ENCODE measurements at places on chromosomes 11 and 22.
A peak's percentile ranks its signal among the peaks of the same experiment; 100 is the strongest.

DNA sequence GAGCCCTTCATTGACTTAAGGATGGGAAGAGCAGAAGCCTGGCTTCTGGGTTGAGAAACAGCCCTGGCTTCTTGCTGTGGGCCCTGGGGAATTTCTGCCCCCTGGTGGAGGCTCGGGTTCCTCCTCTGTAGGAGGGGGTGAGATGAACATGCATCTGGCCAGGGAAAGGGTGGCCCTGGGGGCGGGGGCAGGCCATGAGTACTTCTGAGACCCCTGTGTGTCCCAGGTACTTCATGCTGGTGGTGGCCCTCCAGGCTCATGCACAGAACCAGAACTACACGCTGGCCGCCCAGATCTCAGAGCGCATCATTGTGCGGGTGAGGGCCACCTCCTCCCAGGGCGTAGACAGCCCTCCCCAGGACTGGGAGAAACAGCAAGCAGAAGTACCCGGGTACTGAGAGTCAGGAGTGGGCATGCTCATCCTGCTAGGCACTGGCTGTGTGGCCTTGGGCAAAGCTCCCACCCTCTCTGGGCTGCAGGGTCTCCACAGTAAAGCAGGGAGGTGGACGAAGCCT lies 15.8 kb downstream of the TMEM258 start:
- peak; percentile 89 for DNase-seq

- no peak for DNase-seq
These were observed 53.3 kb downstream of the NTM start for GRCh38 chr11:131423688-131424087.

DNA sequence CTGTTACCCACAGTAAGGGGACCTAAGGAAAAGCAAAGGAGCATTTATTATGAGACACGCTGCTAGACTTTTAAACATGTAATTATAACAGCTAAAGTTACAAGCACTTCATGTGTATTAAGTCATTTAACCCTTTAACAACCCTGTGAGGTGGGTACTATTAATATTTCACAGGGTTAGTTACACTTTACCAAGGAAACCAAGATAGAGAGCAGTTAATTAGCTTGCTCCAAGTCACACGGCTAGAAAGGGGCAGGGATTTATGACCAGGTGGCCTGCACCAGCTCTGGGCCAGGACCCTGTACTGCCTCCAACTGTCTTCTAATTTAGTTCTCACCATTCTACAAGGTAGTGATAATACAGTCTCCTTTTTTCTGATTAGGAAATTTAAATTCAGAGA lies 74.9 kb downstream of the RPL27A start:
- DNase-seq = no peak

DNA sequence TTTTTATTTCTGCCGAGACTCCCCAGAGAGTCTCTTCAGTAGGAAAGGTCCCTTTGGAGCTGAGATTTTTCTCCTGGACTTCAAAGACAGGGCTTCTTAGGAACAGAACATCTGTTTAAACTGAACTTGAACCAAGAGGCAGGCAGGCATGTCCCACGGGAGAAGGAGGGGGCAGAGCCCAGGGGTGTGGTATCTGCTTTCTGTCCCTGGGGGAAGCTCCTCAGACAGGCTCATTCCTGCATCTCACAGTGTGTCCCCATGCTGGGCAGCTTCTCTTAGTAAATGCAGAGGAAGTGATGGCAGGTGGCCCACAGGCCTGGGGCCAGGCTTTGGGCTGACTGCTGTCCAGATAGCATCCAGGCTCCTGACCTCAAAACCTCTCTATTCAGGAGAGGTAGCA lies 47.3 kb downstream of the TSPAN18 start:
- peak; percentile 54 for DNase-seq

- DNase-seq = no peak
These were observed 49.7 kb upstream of the TTLL12 start for GRCh38 chr22:43236411-43237166.

GRCh38 chr11:13233173-13233745 lies 44.3 kb upstream of the BMAL1 start:
- DNase-seq = no peak

DNA sequence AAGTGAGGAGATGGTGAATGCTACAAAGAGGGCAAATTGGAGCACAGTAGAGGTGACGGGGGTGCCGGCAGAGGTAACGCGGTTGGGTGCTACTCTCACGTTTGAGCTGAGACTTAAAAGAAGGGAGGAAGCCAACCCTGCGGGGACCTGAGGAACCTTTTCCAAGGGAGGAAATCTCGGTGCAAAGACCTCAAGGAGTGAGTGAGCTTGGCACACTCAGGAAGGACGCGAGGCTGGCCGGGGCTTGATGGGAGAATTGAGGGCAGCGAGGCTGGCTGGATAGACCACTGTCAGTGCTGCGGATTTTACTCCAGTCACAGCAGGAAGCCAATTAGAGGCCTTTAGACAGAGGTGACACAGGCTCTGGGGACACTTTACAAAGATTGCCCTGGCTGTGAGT lies 25.0 kb downstream of the TSKU start:
- peak; percentile 3 for DNase-seq

- no peak for DNase-seq
These were observed 14.3 kb downstream of the POLR2F start for GRCh38 chr22:37967637-37968451.

DNA sequence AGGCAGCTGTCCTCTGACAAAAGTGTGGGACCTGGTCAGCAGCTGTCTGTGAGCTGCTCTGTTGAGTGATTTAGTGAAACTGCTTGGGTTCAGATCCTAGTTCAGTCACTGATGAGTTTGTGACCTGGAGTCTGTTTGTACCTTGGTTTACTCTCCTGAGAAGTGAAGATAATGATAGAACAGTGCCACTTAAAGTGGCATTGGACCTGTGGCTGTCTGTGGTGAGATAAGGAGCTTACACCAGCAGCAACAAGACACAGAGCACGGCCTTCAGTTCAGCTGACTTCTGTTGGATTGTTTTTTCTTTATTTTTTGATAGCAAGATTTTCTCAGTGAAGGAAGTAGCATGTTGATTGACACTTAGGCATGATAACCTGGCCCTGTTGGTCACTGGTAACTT lies 46.2 kb upstream of the CTTN start:
- no peak for DNase-seq

DNA sequence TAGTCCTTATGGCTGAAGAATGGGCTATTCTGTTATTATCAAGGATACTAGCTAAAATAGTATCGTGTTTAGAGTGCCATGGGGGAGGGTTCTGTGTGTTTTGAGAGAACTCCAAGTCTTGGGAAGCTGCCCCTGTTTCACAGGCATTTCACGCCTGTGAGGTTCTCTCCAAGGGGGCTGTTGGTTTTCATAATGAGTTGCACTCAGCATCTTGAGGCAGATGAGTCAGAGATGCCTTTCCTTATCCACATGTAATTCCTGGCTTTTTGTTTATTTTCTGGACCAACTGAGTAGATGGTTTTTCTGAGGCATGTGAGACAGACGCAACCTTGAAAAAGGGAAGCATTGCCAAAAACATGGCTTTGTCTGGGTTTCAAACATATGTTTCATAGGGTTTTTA lies 203.7 kb downstream of the ARHGAP42 start:
- DNase-seq = no peak

All from iPS-NIHi11 (cell line).